ENCODE measurements at places on chromosomes 4 and X. TPM values are rescaled to one million over a fixed set of nuclear protein-coding genes. Genes with fewer than 3 reads are reported as not detected.

ARHGAP4 gene
- total RNA-seq: 81.8 TPM

ARHGEF9 gene
- 0.25 TPM for total RNA-seq

- H3K36me3 ChIP-seq: peaks cover 3% of the 10 kb centered on the region
- DNase-seq: no peak
- H3K4me1 ChIP-seq: no peaks in the 10 kb centered on the region
- no peak overlapping the region for H3K4me3 ChIP-seq
These were observed 49.7 kb downstream of the TMEM156 start for GRCh38 chr4:38982361-38983095.

GRCh38 chr4:152628128-152628527 is 51.7 kb downstream of the TMEM154 start:
- H3K27me3 ChIP-seq: peaks cover 5% of the 10 kb centered on the region
- no peak overlapping the region for H3K4me3 ChIP-seq
- H3K27ac ChIP-seq: no peak overlapping the region
- no peaks in the 10 kb centered on the region for H3K36me3 ChIP-seq
